Esophagus squamous epithelium (tissue), 5 donors: ENCODE measurements at places on chromosomes 6 and 20. TPM values are rescaled to one million over a fixed set of nuclear protein-coding genes. Genes with fewer than 3 reads are reported as not detected.

GRCh38 chr6:14873781-14874441 lies 372.0 kb upstream of the JARID2 start:
- H3K27me3 ChIP-seq: no peaks in the 10 kb centered on the region
- H3K4me3 ChIP-seq: no peak overlapping the region
- H3K4me1 ChIP-seq: peaks cover 6% of the 10 kb centered on the region
- H3K36me3 ChIP-seq: no peaks in the 10 kb centered on the region

- H3K4me1 ChIP-seq: peaks cover 24% of the 10 kb centered on the region
- peaks cover 90% of the 10 kb centered on the region for H3K36me3 ChIP-seq
- DNase-seq: no peak
- no peak overlapping the region for H3K27ac ChIP-seq
- no peak overlapping the region for H3K4me3 ChIP-seq
- no peaks in the 10 kb centered on the region for H3K27me3 ChIP-seq
These were observed 23.2 kb downstream of the RBCK1 start for GRCh38 chr20:431012-431904.

DNA sequence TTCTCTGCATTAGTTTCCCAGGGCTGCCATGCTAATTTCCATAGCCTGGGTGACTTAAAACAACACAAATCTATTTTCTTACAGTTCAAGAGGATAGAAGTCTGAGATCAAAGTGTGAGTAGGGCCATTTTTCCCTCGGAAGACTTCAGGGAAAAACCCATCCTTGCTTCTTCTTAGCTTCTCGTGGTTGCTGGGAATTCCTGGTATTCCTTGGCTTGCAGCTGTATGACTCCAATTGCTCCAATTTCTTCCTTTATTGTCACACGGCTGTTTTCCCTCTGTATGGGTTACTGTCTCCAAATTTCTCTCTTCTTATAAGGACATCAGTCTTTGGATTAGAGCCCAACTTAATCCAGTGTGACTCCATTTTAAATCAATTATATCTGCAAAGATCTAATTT lies 128.4 kb upstream of the JAG1 start:
- H3K27me3 ChIP-seq: no peaks in the 10 kb centered on the region
- no peak for DNase-seq
- H3K4me1 ChIP-seq: peaks cover 29% of the 10 kb centered on the region
- no peak overlapping the region for H3K4me3 ChIP-seq
- H3K27ac ChIP-seq: no peak overlapping the region

GRCh38 chr6:113287396-113287795 lies 569.7 kb upstream of the MARCKS start:
- H3K4me1 ChIP-seq: no peaks in the 10 kb centered on the region
- H3K4me3 ChIP-seq: no peak overlapping the region
- H3K36me3 ChIP-seq: no peaks in the 10 kb centered on the region
- no peaks in the 10 kb centered on the region for H3K27me3 ChIP-seq

The PROCR gene
- total RNA-seq: 17.0 TPM

The HUS1B gene
- not detected for total RNA-seq

The SRMS gene
- not detected for total RNA-seq
